ENCODE measurements at places on chromosomes 5 and 9.

- H3K27ac ChIP-seq, result no peak overlapping the region
- no peaks in the 10 kb centered on the region for H3K27me3 ChIP-seq
- no peaks in the 10 kb centered on the region for H3K36me3 ChIP-seq
- DNase-seq, result no peak
Observed at GRCh38 chr5:122864842-122865241, 19.4 kb downstream of the SNX24 start.

GRCh38 chr5:179696603-179697002, 2.2 kb upstream of the CANX start:
- H3K4me1 ChIP-seq, result peaks cover 17% of the 10 kb centered on the region
- no peak for DNase-seq
- no peak overlapping the region for H3K4me3 ChIP-seq
- H3K27ac ChIP-seq, result no peak overlapping the region

- H3K27me3 ChIP-seq, result no peaks in the 10 kb centered on the region
- no peaks in the 10 kb centered on the region for H3K36me3 ChIP-seq
- DNase-seq, result no peak
- no peak overlapping the region for H3K4me3 ChIP-seq
- peaks cover 15% of the 10 kb centered on the region for H3K4me1 ChIP-seq
Observed at GRCh38 chr5:5266297-5266696, 126.2 kb downstream of the ADAMTS16 start.

DNA sequence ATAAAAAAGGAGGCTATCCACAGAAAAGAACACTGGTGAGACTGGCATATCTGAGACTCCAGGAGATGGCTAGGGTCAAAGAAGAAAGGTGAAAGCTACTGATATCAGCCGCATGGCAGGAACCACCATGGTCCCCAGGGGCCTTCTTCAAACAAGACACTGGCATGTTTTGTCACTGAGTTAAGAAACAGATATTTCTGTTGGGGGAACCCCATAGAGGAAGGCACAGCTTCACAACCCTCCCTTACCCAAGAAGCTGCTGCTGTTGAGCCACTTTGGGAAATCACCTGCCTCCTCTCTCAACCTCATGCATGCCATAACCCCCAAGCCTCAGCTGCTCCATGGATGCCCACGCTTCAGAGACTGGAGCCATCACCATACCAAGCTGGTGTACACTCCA, 13.3 kb upstream of the BTNL3 start:
- DNase-seq, result no peak
- H3K27me3 ChIP-seq, result no peaks in the 10 kb centered on the region
- H3K36me3 ChIP-seq, result no peaks in the 10 kb centered on the region
- no peaks in the 10 kb centered on the region for H3K4me1 ChIP-seq

DNA sequence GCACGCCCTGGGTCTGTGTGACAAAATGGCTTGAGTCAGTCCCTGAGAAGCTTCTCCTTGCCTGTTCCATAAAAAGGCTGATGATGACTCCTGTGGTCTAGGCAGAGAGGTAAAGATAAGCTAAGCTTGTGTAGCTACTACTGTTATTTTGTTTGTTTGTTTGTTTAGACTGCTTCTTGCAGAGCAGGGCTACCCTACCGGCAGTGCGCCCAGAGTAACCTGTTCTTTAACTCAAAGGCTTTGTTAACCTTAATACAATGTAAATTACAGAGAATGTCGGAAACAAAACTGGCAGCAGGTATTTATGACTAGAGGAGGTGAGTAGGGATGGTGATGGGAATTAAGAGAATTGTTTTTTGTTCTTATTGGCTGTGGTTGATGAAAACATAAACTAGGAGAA, 87.6 kb downstream of the F2RL2 start:
- no peaks in the 10 kb centered on the region for H3K36me3 ChIP-seq
- no peak overlapping the region for H3K27ac ChIP-seq
- H3K4me3 ChIP-seq, result no peak overlapping the region
- H3K27me3 ChIP-seq, result no peaks in the 10 kb centered on the region
- no peaks in the 10 kb centered on the region for H3K4me1 ChIP-seq

DNA sequence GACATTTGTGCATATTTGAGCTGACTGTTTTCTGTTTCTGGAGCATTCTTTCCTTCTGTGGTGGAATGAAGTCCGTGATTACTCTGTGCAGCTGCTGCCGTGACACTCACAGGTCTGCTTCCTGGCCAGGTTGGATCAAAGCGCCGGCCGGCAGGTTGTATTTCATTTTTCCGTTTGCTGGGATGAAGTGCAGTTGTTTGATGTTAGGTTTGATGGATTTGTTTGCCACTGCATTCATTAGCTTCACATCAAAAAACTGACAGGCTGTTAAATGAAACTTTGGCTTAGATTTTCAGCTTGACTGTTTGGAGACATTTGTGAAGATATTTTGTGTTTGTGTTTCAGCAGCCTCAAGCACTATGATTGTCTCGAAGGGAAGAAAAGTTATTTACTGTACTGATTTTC, 140.1 kb downstream of the KDM4C start:
- H3K4me3 ChIP-seq, result no peak overlapping the region
- no peak for DNase-seq
- H3K27me3 ChIP-seq, result no peaks in the 10 kb centered on the region
- H3K4me1 ChIP-seq, result peaks cover 3% of the 10 kb centered on the region

- H3K4me1 ChIP-seq, result peaks cover 7% of the 10 kb centered on the region
- H3K4me3 ChIP-seq, result no peak overlapping the region
- H3K27ac ChIP-seq, result no peak overlapping the region
- no peak for DNase-seq
- H3K27me3 ChIP-seq, result no peaks in the 10 kb centered on the region
Observed at GRCh38 chr9:70586476-70586875, 172.0 kb upstream of the KLF9 start.
